ENCODE measurements at places on chromosomes 3 and 15.

GRCh38 chr15:38053205-38053604 lies 118.8 kb downstream of the TMCO5A start:
- DNase-seq: no peak

GRCh38 chr3:10817506-10817905 lies 1.5 kb downstream of the SLC6A11 start:
- DNase-seq: no peak

- no peak for DNase-seq
These were observed 264.0 kb upstream of the DPH6 start for GRCh38 chr15:35810007-35810406.

DNA sequence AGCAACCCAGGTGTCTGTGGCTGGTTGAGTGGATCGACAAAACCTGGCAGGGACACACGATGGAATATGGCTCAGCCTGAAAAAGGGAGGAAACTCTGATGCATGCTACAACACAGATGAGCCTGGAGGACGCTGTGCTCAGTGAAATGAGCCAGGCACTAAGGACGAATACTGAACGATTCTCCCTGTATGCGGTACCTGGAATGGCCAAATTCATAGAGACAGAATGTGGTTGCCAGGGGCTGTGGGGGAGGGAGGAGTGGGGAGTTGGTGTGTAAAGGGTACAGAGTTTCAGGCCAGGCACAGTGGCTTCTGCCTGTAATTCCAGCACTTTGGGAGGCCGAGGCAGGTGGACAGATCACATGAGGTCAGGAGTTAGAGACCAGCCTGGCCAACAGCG lies 35.1 kb downstream of the PCSK6 start:
- DNase-seq: no peak

GRCh38 chr3:68103811-68104210 lies 449.4 kb upstream of the SUCLG2 start:
- DNase-seq: no peak

DNA sequence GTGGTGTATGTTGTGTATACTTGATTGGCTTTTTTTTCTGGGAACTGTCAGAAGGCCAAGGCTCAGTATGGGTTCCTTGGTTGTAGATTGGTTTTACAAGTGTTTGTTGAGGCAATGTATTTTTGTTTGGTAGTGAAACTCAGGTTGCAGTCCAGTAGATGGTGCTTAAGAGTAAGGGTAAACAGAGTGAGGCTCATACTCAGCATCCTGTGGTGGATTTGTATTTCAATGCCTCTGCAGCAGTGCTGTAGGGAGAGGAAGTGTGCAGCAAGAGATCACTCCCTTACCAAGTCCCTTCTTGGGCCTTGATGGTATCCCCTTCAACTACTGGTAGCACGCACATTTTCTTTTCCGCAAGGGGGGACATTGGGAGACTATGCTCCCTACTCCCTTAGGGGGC lies 428.5 kb upstream of the CNTN3 start:
- DNase-seq: no peak

- DNase-seq: no peak
These were observed 54.4 kb upstream of the WNT7A start for GRCh38 chr3:13934315-13934714.

DNA sequence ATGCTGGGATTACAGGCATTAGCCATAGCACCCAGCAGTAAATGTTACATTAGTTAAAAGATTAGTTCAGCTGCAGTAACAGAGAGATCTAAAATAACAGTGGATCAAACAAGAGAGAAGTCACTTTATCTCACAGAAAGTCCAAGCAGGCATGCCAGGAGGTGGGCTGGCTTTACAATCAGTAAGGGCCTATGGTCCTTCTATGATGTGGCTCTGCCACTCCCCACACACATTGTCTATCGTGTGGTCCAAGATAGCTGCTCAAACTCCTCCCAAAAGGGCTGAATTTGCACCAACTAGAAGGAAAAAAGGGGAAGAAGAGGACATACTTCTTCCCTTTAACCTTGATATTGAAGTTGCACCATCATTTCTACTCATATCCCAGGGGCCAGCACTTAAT lies 4.6 kb upstream of the RUVBL1 start:
- no peak for DNase-seq

DNA sequence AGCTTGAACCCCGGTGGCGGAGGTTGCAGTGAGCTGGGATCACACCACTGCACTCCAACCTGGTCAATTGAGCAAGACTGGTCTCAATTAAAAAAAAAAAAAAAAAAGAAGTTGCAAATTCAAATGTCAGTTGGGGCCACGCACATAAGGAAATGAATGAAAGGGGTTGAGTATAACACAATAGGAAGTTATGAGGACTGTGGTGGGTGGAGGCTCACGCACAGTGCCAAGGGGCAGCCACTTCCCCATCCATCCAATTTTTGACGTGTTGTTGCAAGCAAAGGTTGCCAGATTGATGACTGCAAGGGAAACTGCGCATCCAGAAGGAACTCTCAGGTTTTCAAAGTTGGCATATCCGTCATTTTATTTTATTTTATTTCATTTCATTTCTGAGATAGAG lies 532.2 kb downstream of the NTRK3 start:
- no peak for DNase-seq

DNA sequence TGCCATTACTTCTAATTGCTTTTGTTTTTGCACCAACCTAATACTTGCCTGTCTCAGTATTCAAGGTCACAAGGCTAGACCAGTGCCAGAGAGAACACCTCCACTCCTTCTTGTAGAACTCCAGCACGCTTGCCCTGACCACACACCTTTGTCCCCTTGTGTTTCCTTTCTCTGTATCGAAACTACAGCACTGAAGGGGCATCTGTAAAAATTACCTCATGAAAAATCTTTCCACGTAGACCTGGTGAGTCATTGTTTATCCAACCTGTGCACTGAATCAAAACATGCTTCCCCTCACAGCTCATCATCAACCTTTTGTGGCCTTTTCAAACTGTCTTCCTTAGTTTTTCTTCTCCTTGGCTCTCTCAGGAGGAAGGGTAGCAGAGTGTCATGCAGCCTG lies 259.5 kb downstream of the THRB start:
- no peak for DNase-seq

DNA sequence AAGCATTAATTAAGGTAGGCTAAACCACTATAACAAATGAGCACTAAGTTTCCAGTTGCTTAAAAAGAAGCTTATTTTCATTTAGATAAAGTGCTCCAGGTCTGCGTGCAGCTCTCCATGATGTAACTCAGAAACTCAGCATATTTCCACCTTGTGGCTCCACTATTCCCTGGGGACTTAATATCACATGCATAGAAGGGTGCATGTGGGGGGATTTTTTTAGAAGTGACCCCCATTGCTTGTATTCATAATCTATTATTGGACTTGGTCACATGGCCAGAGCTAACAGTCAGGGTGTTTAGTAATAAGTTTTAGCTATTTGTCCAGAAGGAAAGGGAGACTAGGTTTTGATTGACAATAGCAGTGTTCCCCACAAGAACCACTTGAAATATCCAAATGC lies 86.8 kb downstream of the TMCO5A start:
- DNase-seq: no peak

All from GM13976 (cell line).